ENCODE measurements at places on chromosomes 5 and 9.

DNA sequence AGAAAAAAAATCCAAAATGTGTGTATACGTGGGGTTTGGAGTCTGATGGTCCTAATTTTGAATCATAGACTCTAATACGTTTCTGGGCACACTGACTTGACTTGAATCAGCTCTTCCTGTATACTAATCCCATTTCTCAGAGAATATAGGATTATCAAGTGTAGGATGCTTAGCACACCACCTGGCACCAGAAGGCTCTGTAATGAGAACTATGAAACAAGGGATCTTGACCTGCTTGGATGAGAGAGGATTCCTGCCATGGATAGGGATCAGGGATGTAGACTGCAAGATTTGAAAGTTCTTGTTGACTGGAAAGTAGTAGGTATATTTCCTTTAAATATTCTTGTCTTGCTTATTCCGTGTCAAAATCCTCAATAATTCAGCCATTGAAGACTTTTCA, 7.8 kb downstream of the HSPA4 start:
- no peak for DNase-seq

GRCh38 chr5:20286512-20286911, 298.5 kb upstream of the CDH18 start:
- no peak for DNase-seq

- no peak for DNase-seq
Measured at GRCh38 chr5:159182691-159183090, 26.7 kb downstream of the RNF145 start.

- DNase-seq: no peak
Measured at GRCh38 chr9:121207371-121207940, 5.8 kb upstream of the RAB14 start.

- no peak for DNase-seq
Measured at GRCh38 chr9:115353681-115354080, 235.7 kb upstream of the TNC start.

GRCh38 chr5:79513308-79513703, 628 bp downstream of the HOMER1 start:
- DNase-seq: no peak

DNA sequence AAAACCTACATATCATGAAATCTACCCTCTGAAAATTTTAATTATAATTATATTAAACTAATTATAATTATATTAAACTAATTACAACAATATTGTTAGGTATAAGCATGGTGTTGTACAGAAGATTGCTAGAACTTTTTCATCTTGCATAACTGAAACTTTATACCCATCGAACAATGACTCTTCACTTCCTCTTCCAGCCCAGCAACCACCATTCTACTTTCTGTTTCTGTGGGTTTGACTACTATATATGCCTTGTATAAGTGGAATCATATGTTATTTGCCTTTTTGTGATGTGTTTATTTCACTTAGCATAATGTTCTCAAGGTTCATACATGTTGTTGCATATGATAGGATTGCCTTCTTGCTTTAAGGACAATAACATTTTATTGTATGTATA, 274.2 kb upstream of the CCNH start:
- DNase-seq: no peak

- DNase-seq: no peak
Measured at GRCh38 chr9:106969696-106970095, 106.7 kb downstream of the ZNF462 start.

- no peak for DNase-seq
Measured at GRCh38 chr5:160419458-160420330, 813 bp upstream of the SLU7 start.

DNA sequence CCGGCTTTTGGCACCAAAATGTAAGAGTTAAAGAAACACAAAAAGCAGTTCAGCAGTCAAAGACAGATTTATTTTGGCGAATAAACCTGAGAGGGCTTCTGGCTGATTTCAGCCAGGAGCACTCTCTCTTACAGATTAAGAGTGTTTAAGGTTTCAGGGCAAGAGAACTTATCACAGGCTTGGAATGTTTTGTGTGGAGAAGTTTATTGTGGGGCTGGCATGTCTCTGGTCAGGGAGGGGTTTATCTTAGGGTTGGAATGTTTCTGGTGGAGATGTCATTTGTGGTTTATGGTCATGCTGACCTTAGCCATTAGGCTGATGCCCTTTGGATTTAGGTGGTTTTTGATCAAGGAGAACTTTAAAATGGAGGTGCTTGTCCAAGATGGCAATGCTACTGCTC, 622.3 kb upstream of the PTPRD start:
- no peak for DNase-seq

DNA sequence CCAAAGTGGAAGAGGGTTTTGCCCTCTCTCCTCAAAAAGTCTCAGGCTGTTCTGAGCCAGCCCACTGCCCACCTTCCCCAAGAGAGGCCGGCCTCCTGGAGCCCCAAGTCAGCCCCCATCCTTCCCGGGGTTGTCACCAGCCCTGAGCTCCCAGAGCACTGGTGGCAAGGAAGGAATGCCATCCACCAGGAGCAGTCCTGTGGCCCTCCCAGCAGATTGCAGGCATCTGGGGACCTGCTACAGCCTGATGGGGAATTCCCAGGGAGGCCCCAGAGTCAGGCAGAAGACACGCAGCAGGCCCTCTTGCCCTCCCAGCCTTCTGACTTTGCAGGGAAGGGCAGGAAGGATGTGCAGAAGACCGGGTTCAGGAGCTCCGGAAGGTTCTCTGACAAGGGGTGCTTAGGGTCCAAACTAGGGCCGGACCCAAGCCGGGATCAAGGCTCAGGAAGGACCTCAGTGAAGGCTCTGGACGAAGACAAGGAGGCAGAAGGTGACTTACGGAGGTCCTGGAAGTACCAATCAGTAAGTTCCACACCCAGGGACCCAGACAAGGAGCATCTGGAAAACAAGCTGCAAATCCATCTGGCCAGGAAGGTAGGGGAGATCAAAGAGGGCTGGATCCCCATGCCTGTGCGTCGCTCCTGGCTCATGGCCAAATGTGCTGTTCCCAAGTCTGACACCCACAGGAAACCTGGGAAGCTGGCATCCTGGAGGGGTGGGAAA, 3.7 kb downstream of the SPATA31E1 start:
- no peak for DNase-seq

GRCh38 chr9:113934829-113935676, 58.9 kb downstream of the ZNF618 start:
- no peak for DNase-seq

DNA sequence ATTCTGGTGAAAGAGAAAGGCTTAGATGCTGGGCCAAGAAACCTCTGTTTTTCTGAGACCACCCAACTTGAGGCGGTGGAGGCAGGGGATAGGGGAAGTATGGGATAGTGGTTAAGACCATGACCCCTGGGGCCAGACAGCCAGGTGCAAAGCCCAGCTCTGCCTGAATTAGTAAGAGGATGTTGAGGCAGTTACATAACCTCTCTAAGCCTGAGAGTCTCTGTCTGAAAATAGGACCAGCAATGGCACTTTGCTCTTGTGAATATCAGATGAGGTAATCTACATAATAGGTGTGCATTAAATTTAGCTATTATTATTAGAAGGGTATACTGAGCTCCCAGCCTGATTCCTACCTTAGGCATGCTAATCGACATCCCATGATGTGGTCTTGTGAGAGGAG, 68.2 kb downstream of the DOCK2 start:
- no peak for DNase-seq

GRCh38 chr9:74946686-74947085, 6.0 kb downstream of the C9orf40 start:
- no peak for DNase-seq

DNA sequence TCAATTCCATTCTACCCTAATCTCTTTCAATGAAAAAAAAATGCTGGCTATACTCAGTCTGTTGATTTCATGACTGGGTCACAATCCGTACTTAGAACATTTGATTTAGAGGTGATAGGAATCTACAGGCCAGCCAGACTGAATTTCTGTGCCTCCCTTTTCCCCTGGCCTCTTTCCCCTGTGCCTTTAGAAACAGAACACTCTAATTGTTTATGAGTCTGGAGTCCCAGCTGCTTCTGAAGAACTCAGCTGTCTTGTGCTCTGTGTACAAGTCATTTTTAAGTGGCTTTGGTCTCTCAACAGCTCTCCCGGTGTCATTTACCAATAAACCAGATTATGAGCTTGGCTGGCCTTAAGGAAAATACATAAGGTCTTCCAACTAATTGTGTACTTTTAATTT, 94.1 kb upstream of the ITGA2 start:
- no peak for DNase-seq

GRCh38 chr5:104062621-104063377, 500.2 kb upstream of the NUDT12 start:
- DNase-seq: no peak

- DNase-seq: no peak
Measured at GRCh38 chr5:167155387-167156005, 1135.9 kb upstream of the WWC1 start.

DNA sequence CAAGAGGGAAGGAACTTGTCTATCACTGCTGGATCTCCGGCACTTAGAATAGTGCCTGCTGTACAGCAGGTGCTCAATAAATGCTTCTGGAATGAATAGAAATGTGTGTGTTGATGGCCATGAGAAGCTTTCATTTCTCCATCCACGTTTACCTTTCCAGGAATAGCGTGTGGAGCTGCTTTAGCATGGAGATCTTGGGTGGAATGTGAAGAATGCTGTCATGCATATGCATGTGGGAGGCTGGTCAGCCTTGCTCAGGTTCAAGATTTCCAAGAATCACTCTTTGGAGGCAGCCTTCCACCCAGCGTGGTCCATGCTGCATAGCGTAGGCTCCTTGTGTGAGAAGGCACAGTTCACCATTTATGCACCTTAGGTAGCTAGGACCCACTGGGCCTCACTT, 19.2 kb downstream of the COL15A1 start:
- no peak for DNase-seq

- no peak for DNase-seq
Measured at GRCh38 chr5:172540099-172540870, 86.0 kb upstream of the SH3PXD2B start.

DNA sequence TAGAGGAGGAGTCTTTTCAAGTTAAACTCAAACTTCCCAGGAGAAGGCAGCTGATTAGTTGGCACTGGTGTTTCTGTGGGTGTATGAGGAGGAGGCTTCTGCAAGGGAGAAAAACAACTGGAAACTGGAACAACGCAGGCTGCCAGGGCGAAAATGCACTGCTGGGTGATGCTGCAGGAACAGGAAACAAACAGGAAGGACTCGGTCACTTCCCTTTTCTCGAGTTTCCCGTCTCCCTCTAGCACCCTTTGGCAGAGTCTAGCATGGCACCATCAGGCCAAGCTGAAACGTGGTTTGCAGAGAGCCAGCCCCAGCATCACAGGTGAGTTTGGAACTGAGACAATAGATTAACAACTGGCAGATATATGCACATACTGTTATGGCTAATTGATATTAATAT, 77.5 kb upstream of the CAST start:
- DNase-seq: no peak

- no peak for DNase-seq
Measured at GRCh38 chr5:142128675-142129208, 20.2 kb downstream of the NDFIP1 start.

- DNase-seq: no peak
Measured at GRCh38 chr5:52685566-52685965, 102.2 kb upstream of the ITGA1 start.

DNA sequence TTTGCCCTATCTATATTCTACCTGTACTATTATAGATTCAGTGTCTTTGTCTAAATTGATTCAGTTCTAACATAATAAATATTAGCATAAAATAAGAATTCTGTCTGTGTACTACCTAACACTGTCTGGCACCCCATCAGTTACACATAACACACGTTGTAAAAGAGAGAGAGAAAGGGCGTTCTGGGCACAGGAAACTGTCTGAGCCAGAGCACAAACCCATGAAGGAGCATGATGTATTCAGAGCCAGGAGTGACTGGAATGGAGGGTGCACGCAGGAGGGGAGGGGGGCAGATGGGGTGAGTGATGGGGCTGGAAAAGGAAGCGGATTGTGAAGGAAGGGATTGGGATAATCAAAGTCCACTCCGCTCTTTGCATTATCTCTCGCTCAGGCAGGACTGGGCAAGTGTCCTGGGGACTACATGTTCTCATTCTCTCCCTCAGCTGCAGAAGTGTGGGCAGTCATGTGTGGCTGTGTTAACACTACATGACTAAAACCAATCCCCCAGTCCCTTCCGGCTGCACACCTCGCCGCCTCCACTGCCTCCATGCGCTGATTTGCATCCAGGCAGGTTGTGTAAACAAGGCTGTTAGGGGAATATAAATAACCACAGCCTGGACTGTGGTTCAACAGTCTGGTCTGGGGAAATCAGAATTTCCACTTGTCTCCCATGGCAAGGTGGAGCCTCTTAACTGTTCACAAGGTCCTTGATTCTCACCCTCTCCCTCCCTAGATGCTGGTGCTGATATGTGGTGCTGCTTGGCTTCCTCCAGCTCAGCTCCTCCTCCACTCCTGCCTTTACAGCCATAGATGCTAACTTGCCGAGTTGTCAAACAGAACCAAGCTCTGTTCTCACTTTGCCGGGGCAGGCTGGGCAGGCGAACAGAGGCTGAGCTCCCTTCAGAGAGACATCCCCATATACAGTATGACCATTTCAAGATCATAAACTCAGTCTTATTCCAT, 367.5 kb upstream of the BRINP1 start:
- DNase-seq: no peak

DNA sequence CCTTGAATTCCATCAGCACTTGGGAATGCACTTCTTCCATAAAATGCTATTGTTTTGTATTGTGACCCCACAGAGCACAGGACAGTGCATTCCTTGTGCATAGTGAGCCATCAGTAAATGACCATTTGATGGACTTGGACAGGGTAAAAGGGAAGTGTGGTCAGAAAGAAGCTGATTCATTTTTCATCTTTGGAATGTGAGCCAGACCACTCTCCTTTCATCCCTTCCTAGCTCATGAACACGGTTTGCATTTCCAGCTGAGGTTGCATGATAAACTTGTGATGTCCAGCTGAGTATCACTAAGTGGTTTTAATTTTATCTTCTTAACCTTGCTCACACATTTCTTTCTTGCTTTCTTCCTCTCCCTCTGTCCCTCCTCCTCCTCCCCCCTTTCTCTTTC, 101.3 kb downstream of the NUDT12 start:
- no peak for DNase-seq

DNA sequence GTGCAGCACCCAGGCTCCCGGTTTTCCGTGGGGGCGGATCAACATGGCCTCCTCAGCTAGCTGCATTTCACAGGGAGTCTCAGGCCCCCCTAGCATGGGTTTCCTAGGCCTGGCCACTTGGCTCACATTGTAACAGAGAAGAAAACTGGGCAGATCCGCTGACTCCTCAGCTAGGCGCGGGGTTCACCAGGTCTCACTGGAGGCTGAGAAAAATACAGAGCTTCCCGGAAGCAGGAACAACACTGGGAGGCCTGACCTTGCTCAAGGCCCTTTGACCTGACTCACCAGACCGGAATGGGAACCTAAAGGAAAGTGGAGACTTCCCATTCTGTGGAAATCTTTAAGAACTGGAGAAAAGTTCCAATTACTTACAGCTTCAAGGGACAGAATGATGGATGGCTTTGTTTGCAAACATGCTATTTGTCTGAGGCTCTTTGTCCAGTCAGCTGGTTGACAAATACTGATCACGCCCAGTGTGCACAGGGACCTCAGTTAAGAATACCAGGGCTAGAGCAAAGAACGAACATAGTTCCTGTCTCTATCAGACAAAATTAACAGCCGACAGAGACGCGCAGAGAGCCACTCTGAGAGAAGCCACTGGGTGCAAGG, 88.7 kb upstream of the LRRTM2 start:
- DNase-seq: no peak
